ENCODE measurements at places on chromosomes 4 and X.

- DNase-seq = no peak
Observed at GRCh38 chrX:112819813-112820212, 20.8 kb downstream of the AMOT start.

DNA sequence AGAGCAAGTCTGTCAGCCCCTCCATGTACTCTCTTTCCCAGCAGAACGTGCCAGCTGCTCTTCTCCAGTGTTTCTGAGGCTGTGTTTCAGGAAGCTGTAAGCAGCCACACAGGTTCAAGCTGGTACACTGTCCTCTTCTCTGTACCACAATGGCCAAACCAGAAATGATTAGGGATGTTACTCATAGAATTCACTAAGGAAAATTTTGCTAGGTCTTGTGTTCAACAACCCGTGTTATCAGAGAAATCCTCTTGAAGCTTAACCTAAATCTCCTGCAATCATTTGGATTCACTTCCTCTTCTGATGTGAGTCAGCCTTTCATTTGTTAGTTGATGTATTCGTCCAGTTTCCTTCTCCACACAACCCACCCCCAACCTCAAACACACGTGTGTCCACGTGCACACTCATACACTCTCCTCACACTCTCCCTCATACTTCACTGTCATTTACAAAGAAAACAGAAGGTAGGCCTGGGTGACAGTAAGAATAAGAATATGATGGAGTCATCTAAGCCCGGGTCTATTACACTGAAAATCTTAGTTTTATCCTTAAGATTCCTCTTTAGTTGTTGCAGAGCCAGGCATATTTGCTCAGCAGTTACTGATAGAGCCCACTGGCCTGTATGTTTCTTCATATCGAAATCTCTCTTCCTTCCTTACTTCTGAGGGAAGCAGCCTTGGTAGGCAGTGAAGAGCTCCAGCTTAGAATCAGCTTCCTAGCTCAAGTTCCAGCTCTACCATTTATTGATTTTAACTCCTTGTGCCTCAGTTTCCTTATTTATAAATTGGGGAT lies 63.4 kb downstream of the DCUN1D4 start:
- no peak for DNase-seq

DNA sequence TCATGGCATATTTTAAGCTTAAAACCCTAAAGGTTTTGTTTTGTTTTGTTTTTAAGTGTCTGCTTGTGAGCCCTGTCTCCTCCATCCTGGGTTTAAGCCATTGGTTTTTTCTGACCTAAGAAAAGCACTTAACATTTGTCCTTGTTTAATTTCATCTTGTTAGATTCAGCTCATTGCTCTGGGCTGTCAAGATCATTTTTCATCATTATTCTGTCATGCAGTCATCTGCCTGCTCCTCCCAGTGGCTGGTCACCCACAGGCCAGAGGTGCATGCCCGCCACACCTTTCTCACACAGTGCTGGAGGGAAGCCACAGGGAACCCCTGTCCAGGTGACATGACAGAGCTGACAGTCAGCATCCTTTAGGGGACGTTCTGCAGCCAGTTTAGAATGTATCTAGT lies 11.7 kb upstream of the REELD1 start:
- DNase-seq = no peak

GRCh38 chrX:21733705-21734104 lies 24.2 kb downstream of the SMPX start:
- no peak for DNase-seq

GRCh38 chr4:128191115-128191781 lies 96.4 kb downstream of the PGRMC2 start:
- no peak for DNase-seq

GRCh38 chr4:1399508-1400190 lies 6.6 kb downstream of the NKX1-1 start:
- peak; percentile 2 for DNase-seq
